Brain (organoid and tissue), 16 donors: ENCODE measurements at places on chromosomes 3 and 15. TPM values are rescaled to one million over a fixed set of nuclear protein-coding genes. Genes with fewer than 3 reads are reported as not detected.

Gene MKRN2
- 13.4 TPM for polyA plus RNA-seq

DNA sequence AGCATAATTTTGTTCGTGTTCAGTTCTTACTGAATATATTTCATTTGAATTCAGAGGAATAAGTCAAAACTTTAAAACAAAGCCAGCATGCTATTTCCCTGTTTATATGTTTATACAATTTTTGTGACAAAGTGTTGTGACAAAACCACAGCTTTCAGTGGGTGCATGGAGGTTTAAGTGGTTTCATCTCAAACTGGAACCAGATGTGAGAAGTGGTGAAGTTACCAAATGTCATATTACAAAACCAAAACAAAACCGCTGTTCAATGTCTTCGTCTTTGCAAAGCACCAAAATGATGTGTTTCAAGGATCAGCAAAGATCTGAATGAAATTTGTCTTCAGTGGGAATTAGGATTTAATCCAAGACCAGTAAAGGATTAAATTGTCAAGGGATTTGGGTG, 59.3 kb upstream of the OSTN start:
- no peak for DNase-seq

GRCh38 chr15:55685286-55685685, 57.7 kb downstream of the PRTG start:
- no peak for DNase-seq

GRCh38 chr3:154886437-154886836, 193.7 kb upstream of the MME start:
- DNase-seq = no peak

DNA sequence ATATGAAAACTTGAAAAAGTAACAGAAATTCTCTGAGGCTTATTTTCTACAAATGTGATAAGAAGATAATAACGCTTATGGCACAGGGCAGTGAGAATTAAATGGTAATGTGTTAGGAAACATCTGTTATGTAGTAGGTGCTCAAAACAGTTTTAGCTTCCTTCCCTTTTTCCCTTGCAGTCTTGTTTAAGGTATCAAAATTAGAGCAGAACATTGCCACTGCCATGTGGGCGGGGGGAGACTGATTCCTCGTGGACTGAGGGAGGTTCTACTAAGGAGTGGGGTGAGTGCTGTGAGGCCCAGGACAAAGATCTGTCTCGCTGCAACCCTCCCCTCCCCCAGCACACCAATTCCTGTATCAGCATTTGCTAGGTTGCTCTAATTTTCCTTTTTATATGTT, 702.4 kb downstream of the TUSC7 start:
- no peak for DNase-seq

GRCh38 chr3:56361731-56362130, 106.5 kb downstream of the ERC2 start:
- DNase-seq = no peak
